ENCODE measurements at places on chromosomes 11 and 22.

- DNase-seq, result no peak
Observed at GRCh38 chr11:88861618-88862017, 204.2 kb downstream of the GRM5 start.

- DNase-seq, result no peak
Observed at GRCh38 chr22:30792456-30792855, 97.8 kb downstream of the OSBP2 start.

DNA sequence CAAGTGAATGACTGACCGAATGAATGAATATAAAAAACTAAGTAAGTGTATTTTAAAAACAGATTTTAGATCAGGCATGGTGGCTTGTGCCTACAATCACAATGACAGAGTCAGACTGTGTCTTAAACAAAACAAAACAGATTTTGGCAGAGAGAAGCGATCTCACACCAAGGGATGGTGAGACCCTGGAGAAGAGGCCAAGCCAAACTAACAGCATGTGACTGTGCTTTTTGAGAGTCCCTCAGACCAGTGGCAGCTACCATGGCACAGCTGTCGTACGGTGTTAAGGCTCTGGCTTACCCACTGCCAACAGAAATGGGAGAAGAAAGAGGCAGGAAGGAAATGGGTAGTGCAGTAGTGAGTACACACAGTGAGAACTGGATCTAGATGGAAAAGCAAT, 60.6 kb downstream of the SGSM3 start:
- no peak for DNase-seq

GRCh38 chr22:21940521-21940920, 12.1 kb downstream of the PPM1F start:
- DNase-seq, result no peak

- no peak for DNase-seq
Observed at GRCh38 chr22:29265305-29265704, 2.5 kb downstream of the RHBDD3 start.

DNA sequence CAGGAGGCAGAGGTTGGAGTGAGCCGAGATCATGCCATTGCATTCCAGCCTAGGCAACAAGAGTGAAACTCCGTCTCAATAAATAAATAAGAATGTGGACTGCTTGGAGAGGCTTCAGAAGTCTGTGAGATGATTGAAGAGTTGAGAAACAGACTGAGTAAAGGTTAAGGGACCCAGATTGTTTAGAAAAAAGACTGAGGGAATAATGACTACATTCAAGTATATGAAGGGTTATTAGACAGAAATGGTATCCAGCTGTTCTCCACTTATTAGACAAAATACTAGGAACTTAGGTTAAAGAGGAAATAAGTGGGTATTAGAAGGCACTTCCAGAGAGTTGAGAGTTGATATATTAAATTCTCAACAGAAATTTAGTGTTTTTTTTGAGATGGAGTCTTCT, 10.5 kb upstream of the YAP1 start:
- no peak for DNase-seq
